RPMI7951 (cell line): ENCODE measurements at places on chromosomes 3 and 15. TPM values are rescaled to one million over a fixed set of nuclear protein-coding genes. Genes with fewer than 3 reads are reported as not detected.

Gene UBAP1L
- 0.12 and 0.39 TPM in 2 replicates for total RNA-seq

Gene ECE2
- not detected in 2 replicates for total RNA-seq

Gene C3orf80
- total RNA-seq, result 0.48 and 0.49 TPM in 2 replicates

Gene CATSPER2
- total RNA-seq, result 0.60 and 1.9 TPM in 2 replicates

Gene SPINK8
- total RNA-seq, result not detected in 2 replicates

Gene LRIG1
- 51.9 and 56.7 TPM in 2 replicates for total RNA-seq

Gene C15orf62
- not detected in 2 replicates for total RNA-seq

Gene C2CD4A
- total RNA-seq, result not detected in 2 replicates

Gene P2RY1
- total RNA-seq, result 0.29 and 0.48 TPM in 2 replicates

Gene ARPP19
- 153 and 177 TPM in 2 replicates for total RNA-seq

Gene GCSAM
- not detected in 2 replicates for total RNA-seq

Gene GPR27
- not detected in 2 replicates for total RNA-seq

Gene AADACL2
- total RNA-seq, result not detected in 2 replicates

Gene KLF15
- 0.59 and 0.72 TPM in 2 replicates for total RNA-seq

Gene PLSCR4
- 3.8 and 7.3 TPM in 2 replicates for total RNA-seq

Gene MYH15
- total RNA-seq, result 0.20 and 0.24 TPM in 2 replicates
